Memory B cell (primary cell): ENCODE measurements at places on chromosomes 5 and 9.

DNA sequence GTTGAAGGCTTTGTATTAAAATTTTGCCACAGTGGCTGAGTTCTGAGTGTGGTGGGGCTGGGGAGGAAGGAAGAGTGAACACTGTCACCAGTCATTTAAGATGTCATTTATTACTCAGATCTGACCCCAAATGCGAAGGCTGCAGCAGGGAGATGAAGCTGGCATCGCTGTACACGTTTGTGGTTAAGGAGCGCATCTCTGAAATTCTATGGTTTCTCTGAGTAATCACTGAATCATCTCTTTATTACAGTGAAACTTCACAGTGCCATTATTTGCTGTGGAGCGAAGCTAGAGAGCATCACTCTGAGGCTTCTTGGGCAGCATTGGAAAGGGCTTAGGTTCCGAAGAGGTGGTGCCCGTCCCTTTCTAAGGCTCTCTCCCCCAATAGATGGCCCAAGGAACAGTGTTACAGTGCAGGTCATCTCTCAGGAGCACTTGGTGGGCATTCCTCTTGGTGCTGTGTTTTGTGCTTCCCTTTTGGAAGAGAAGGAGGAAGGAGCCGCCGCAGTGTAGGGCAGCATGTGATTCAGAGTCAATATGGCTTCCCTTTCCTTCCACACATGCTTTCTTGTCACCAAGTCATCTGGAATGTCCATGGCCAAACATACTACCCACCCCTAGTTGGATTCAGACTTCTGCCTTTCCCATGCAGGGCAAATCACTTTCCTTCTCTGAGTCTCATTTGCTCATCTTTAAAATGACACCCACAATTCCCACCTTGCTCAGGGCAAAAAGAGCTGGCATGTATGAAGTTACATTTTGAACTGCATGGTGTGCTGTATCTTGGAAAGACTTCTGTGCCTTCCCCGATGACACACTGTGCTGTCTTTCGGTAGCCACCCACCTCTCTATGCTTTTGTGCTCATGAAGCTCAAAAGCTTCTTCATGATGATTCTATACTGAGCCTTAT is 9.3 kb upstream of the TEX48 start:
- no peak for DNase-seq

GRCh38 chr9:37290940-37291485 is 131.5 kb upstream of the GRHPR start:
- DNase-seq: no peak

GRCh38 chr5:18366234-18366633 is 732.0 kb downstream of the TAF11L14 start:
- DNase-seq: no peak

- no peak for DNase-seq
Measured at GRCh38 chr9:123115146-123115913, 81.9 kb downstream of the GPR21 start.

DNA sequence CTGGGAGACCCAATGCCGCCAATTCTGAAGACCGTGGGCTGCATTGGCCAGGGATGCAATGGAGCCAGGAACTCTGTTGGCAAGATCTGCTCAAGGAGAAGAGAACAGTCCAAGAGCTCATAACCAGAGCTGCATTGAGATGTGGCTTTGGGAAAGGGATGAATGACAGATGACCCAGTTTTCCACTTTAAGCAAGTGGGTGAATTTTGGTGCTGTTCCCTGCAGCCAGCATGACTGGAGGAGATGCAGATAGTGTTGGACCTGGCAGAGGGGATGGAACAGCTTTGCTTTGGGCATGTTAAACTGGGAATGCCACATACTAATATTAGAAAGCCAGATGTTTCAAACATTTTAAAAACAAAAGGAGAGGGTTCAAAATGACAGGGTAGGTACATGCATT is 143.1 kb downstream of the FSTL4 start:
- DNase-seq: no peak

- DNase-seq: peak; percentile 25
Measured at GRCh38 chr5:149959406-149960236, 937 bp upstream of the SLC26A2 start.

DNA sequence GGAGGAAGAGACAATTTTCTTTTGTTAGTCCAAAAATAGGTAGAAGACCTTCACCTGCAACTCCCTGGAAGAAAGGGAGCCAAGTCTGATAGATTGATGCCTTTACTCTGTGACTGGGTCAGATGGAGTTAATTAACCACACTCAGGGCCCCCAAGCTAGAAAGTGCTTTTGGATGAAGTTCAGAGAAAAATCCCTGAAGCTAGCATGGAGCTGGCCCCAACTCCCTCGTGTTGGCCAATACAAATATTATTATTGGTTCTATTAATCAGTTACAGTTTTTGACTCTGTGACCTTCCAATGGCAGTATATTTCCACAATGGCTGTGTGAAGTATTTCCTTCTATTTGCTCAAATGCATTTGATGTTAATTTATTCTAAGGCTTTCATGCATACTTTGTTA is 1753.5 kb downstream of the EFNA5 start:
- no peak for DNase-seq
